Activated CD4-positive, alpha-beta T cell treated with anti-CD3 and anti-CD28 coated beads, Interleukin-2, amount 50 U/mL, for 4 hours (primary cell): ENCODE measurements at places on chromosomes 5 and 9.

- no peak for DNase-seq
Observed at GRCh38 chr5:37553720-37554404, 174.7 kb downstream of the WDR70 start.

- no peak for DNase-seq
Observed at GRCh38 chr5:170097934-170098333, 7.8 kb upstream of the FOXI1 start.

DNA sequence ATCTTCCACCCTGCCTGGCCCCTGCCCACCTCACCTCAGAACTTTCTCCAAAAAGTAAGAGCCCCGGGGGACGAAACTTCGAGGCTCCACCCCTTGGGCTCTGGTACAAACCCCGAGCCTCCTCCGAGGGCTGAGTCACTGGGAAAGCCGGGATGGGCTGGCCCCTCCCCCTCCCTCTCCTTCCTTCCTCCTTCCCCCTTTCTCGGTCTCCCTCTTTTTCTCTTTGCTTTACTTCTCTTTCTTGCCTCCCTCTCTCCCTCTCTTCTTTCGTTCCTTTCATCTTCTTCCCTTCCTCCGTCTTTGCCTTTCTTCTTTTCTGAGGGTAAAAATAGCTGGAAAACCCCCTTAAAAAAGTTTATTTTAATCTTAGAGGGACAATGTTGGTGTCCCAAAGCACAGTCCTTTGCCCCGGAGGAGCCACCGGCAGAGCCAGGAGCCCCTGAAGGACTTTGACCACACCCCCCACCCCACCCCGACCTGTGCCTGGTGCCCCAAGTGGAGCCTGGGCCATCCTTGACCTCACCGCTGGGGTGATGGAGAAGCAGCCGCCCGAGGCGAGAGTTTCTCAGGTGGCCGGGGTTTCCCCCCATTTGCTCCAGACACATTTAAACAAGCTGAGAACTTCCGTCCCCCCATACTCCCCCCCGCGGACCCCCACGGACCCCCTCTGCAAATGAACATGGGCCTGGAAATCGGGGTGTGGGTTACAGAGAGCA lies 5.7 kb upstream of the NOTCH1 start:
- no peak for DNase-seq

DNA sequence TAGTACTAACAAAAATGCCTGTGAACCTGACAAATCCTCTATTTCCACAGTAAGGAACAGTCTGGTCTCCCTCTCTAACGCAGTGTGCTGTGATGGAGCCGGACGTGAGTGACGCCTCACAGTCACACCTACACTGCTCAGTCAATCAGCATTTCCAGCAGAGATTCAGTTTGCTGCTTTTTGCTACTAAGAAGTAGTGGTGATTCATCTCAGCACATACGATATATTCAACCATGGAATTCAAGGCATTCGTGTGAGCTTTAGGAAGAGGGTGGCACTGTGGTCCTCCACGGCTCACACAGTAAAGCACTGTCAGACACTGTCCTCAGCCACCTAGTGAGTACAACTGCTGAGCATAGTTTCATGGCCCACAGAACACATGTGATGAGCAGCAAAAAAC lies 70.9 kb downstream of the SETX start:
- DNase-seq, result no peak

DNA sequence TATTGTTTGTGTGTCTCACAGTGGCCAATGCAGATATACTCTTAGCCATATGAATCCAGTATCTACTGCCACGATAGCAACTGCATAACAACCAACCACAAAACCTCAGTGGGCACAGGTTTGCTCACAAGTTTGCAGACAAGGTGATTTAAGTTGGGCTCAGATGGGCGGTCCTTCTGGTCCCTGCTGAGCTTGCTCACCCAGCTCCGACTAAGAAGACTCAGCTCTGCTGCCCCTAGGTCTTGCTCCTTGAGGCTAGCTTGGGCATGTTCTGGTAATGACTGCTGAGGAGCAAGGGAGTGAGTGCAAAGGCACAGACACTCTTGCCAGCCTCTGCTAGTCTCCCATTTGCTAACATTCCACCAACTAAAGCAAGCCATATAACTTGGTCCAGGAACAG lies 52.6 kb downstream of the MTX3 start:
- DNase-seq, result no peak

DNA sequence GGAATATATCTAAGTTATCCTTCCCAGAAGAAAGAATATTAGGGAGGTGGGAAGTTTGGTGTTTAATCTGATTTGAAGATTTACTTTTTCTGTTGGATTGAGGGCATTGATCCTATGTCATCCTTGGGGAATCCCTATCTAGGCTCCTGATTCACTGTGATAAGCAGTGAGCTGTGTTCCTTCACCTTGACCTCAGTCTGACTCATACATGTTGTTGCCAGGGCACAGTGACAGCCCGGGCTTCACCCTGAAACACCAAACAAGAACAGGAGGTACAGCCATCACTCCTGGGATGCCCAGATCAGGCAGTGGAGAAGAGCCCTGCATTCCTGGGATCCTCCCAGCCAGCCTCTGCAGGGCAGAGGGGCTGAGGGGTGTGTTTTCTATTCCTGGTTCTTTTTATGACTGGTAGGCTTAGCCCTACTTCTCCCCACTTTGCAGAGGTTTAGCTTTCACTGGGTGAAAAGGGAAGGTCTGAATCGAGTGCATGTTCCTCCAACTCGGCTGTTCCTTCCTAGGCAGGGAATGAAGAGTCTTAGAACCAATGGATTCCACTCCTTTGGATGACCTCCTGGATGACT lies 3.1 kb upstream of the FAM53C start:
- DNase-seq, result no peak
